ENCODE measurements at places on chromosomes 13 and 19.

DNA sequence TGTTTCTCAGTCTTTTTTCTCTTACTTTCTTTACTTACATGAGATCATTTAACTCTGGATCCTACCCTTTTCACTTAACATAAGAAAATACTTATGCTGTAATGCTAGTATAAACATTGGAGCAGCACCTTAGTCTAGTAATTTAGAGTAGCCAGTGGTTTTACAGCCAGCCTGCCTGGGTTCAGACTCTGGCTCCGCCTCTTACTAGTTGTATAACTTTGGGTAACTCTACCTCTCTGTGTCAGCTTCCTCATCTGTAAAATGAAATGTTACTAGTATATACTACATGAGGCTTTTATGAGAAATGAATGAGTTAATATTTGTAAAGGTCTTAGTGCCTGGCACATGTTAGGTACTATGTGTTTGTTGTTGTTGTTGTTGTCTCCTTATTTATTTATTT is 5.6 kb downstream of the CDADC1 start:
- no peak for DNase-seq

GRCh38 chr13:33340631-33341030 is 55.1 kb upstream of the STARD13 start:
- no peak for DNase-seq

DNA sequence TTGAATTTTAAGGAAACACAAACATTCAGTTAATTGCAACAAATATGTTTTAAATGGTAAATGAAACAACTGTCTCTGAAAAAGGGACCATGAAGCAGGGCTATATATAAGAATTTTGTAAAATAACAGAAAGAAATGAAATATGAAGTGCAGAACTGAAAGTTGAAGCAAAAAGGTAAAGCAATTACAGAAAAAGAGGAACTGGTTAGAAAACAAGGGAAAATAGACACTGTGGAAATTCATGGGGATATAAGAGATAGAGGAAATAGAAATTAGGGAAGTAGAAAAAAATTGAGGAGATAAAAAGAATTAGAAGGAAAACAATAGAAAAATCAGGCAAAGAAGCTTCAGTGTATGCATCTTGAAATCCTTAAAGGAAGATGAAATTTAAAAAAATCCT is 40.0 kb upstream of the TDRD3 start:
- DNase-seq = no peak

DNA sequence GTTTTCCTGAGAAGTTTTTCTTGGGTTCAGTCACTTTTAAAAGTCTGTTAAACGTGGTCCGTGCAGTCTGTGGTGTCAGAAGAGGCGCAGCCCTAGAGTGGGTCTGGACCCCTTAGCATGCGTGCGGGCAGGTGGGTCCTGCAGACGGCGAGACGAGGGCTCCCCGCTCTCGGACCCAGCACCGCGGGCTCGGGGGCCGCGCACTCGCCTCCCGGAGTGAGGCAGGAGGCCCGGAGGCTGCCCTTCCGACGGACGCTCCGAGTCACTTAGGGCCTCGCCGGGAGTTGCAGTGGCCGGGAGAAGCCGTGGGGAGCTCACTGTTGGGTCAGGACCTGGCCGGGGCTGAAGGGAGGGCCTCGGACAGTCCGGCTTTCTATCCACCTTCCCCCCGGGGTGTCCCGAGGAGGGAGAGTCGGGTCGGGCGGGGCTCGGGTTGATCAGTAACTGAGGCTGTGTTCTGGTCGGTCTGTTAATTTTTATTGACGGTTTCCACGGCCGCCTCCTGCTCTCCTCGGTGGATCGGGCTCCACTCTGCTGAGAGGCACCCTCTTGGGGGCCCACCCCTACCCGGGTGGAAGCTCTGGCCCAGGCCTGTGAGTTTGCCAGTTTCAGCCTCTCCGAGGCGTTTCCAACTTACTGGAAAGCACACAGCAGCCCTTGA is 1.3 kb downstream of the PTBP1 start:
- no peak for DNase-seq
